ENCODE measurements at places on chromosomes 7 and 10. TPM values are rescaled to one million over a fixed set of nuclear protein-coding genes. Genes with fewer than 3 reads are reported as not detected.

GRCh38 chr10:71399946-71400345 lies 3.2 kb downstream of the CDH23 start:
- no peak for DNase-seq

DNA sequence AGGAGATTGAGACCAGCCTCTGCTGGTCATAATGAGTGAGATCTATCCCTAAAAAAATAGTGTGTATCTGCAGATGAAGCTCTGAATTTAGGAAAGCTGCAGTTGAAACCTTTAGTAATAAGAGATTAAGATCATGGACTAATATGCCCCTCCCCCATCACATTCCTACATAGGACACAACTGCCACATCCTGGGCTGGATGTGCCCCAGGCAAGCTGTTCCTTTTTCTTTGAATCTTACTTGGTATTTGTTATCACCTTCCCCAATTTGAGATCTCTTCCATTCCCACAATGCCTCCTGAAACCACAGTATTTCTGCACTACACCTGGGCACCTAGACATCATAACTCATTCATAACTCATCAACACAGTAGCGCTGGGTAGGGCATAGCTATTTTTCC lies 74.1 kb downstream of the DOCK1 start:
- no peak for DNase-seq

DNA sequence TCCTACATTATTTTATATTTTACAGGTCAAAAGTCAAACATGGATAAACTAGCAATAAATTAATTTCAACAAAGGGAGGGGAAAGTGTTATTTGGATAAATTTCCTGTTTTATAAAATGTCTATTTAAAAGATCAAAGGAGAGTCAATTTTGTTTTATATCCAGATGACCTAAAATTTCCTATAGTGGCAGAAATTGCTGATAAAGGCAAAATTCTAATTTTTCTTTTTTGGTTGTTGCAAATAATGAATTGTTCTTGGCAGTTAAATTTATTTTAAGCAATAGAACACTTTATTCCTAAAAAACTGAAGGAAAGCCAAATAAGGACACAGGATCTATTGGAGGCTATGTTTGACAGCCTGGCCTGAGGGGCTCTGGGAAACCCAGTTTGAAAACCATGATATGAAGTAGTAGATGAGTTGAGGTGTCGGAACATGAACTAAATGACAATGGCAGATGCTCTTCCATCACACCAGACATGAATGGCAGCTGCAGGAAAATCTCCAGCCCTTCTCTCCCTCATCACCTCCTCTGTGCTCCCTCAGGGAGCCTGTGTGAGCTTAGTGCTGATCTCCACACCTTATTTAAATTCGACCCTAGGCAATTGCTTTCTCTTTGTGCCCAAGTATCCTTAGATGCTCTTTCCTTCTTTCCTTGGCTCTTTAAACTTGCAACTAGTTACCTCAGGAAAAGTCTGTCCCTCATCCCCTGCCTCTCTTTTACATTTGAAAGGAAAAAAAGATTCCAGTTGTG lies 395.0 kb downstream of the THSD7A start:
- no peak for DNase-seq

The CPA4 gene
- 1.00 TPM for total RNA-seq

The NANOS1 gene
- 7.8 TPM for total RNA-seq

The PLAC9 gene
- total RNA-seq, result 6.3 TPM

The FAM25A gene
- not detected for total RNA-seq

The KCNMA1 gene
- 109 TPM for total RNA-seq

The ZSCAN21 gene
- total RNA-seq, result 10.2 TPM

The LBX1 gene
- total RNA-seq, result 1.6 TPM
